Stimulated activated CD4-positive, alpha-beta T cell treated with anti-CD3 and anti-CD28 coated beads, Interleukin-15, amount 100 ng/mL, for 24 hours (primary cell): ENCODE measurements at places on chromosomes 12 and 14.
A peak's percentile ranks its signal among the peaks of the same experiment; 100 is the strongest.

- peak; percentile 43 for DNase-seq
Observed at GRCh38 chr14:92973261-92973797, 50.4 kb downstream of the CHGA start.

DNA sequence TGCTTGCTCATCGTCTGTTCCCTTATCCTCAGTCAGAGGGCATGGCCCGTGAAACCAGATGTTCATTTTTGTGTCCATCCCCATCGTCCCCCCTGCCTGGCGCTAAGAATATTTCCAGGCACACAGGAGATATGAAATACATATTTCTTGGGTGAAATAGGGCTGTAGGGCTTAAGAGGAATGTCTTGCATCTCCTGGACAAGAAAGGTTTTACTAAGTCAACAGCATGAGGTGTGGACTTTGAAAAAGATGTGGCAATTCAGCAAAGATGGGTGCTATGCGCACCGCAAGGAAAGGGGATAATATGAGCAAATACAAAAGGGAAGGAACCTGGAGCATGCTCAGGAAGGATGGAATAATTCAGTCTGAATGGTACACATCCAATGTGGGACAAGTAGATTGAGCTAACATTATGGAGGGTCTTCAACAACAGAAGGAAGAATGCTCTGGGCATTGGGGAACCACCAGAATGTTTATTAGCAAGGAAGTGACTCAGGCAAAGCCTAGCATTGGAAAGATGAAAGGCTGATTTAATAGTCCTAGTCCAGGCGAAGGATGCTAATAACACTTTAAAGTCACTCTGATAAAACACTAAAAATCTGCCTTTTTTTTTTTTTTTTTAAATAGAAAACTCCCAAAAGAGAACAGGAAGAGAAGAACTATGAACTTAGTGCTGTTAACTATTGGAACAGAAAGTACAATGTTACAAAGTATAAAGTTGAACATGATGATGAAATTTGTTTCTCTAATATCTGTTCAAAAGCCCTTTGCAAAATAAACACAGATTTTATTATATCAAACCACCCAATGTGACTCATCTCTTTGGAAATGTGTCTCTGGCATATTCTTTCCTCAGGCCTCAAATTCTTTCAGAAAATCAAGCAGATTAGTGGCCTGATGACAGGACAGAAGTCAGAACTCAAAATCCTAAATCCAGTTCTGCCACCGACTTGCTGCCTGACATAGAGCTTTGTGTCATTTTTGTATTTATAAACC is 449.5 kb downstream of the BCAT1 start:
- no peak for DNase-seq

DNA sequence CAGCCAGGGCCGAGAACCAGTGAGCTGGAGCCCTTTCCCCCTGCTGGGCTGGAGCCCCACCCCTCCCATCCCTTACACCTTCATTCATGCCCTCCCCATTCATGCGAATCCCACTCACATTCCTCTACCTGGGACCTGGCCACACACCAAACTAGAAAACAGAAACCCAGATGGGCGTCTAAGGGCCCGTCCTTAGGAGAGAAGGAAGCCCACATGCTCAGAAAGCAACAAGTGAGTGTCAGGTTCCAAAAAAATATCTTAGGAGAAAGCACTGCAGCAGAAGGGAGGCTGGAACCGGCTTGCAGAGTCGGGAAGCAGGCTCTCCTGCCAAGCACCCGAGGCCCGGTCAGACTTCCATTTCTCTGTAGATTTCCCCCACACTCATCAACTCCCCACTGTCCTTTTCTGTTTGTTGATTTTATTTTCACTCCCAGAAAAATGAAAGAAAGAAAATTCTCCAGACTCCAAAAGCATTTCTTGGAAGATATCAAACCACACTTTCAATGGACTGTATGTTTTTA is 13.6 kb downstream of the BCL11B start:
- DNase-seq, result no peak

- DNase-seq, result no peak
Observed at GRCh38 chr14:105124823-105125222, 43.8 kb downstream of the JAG2 start.

GRCh38 chr14:73968885-73969284 is 18.8 kb downstream of the COQ6 start:
- no peak for DNase-seq

DNA sequence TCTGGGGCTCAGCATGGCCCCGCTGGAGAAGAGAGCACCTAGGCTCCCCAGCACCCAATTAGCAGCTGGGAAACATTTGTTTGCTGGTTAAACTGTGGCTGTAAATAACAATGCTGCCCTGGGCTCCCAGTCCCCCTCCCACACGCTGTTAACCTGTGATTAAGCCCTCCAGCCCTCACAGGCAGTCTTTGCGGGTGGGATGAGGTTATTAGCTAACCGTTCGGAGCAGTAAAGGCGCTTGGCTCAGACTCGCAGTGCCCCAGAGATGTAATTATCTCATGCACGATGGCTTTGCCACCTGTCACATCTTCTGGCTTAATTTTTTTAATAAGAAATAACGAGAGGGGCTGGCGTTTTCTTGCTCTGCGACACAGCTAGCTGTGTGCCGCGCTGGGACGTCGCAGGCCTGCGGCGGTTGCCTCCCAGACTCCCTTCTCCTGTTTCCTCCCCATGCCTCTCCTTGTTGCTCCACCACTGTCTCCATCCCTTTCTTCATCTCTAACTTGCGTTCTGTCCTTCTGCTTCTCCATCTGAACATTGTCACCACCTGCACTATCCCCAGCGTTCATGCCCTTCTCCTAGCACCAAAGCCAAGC is 239.2 kb upstream of the FKBP4 start:
- no peak for DNase-seq

- no peak for DNase-seq
Observed at GRCh38 chr12:75816897-75817296, 214.7 kb downstream of the PHLDA1 start.

DNA sequence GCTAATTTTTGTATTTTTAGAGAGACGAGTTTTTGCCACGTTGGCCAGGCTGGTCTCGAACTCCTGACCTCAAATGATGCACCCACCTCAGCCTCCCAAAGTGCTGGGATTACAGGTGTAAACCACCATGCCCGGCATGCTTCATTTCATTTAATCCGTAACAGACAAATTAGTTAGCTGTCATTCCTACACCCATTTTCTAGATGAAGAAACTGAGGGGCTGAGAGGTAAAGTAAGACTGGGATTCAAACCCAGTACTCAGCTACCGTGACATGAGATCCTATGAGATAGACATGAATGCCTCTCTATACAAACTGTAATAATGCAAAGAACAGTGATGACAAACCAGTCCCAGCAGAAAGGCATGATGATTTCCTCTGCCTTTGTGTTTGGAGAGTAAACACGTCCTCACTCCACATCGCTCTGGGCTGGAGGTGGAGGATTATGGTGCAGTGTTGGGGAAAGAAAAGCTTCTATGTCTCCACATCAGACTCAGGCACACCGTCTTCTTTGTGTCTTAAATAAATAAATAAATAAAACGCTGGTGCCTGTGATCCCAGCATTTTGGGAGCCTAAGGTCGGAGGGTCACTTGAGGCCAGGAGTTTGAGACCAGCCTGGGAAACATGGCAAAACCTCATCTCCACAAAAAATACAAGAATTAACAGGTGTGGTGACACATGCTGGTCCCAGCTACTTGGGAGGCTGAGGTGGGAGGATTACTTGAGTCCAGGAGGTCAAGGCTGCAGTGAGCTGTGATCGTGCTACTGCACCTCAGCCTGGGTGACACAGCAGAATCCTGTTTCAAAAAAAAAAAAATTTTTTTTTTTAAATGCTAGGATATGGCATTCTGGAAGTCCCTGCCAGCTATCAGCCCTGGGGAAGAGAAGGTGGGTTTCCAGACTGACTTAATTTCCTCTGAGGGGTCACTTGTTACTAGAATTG is 10.5 kb downstream of the VSX2 start:
- no peak for DNase-seq
